SIG-M5 (cell line): ENCODE measurements at places on chromosomes 7 and 10.

DNA sequence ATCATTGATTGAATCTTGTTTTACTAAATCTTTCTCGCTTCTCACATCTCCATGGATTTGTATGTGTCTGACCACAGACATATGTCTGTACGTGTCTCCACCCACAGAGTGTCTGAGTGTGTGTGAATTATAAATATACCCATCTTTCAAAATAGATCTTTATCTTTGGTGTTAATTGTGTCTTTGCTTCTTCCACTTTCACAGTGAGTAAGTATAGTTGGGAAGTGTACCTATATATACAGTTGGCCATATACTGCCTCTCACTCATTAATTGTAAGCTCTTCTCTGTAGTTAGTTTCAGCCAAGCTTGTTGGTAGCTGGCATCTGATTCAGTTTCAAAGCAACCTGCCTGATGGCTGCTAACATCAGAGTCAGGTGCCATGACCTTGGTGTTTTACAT is 18.4 kb downstream of the EEPD1 start:
- DNase-seq: peak; percentile 57

DNA sequence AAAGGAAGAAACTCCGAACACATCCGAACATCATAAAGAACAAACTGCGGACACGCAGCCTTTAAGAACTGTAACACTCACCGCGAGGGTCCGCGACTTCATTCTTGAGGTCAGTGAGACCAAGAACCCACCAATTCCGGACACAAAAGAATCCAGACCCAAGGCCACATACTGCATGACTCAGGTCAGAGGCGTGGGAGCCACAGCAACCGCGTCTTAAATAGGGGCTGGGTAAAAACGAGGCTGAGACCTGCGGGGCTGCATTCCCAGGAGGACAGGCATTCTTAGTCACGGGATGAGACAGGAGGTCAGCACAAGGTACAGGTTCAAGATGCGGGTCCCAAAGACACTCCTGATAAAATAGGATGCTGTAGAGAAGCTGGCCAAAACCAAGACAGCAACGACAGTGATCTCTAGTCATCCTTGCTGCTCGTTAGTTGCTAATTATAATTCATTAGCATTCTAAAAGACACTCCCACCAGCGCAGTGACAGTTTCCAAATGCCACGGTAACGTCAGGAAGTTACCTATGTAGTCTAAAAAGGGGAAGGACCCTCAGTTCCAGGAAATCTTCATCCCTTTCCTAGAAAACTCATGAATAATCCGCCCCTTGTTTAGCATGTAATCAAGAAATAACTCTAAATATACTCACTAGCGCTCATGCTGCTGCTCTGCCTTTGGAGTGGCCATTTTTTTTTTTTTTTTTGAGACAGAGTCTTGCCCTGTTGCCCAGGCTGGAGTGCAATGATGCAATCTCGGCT is 19.3 kb downstream of the AP5Z1 start:
- DNase-seq: no peak

- no peak for DNase-seq
Observed at GRCh38 chr10:3681642-3682554, 103.1 kb downstream of the KLF6 start.

DNA sequence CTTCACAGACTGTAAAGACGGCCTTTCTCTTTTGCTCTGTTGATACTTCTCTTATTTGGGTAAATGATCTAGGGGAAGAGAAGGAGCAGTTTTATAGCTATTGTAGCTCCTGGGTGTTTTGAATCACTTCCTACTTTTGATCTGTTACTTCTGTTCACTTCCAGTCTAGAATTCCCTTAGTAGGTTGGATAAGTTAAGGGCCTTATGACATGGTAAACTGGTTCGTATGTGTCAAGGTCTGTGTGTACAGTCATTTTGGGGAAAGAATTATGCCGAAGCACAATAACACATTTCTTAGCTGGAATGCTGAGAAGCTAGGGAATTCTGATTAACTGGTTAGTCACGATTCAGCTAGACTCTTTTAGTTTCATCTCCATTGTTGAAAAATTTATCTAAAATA is 8.1 kb downstream of the DENND10 start:
- no peak for DNase-seq

- no peak for DNase-seq
Observed at GRCh38 chr10:15856328-15857015, 3.8 kb downstream of the MINDY3 start.

- no peak for DNase-seq
Observed at GRCh38 chr10:119394657-119395279, 147.8 kb downstream of the RGS10 start.

- DNase-seq: no peak
Observed at GRCh38 chr7:4093483-4093882, 588.6 kb upstream of the FOXK1 start.

GRCh38 chr10:5960070-5960972 is 17.0 kb downstream of the IL15RA start:
- DNase-seq: no peak

DNA sequence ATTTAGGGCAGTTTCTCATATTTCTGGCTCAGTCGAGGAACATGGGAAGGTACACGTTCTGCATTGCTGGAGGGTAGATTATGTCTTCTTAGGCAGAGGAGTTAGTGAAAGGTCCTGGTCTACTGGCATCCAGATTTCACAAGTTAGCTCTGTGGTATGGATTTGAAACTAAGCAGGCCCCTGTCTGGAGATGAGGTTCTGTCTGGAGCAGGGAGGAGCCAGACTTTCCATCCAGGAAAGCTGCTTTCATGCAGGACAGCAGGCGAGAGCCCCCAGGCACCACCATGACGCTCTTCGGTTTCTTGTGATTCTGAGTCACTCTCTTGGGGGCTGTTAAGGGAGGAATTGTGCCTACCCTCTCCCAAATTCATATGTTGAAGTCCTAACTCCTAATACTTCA is 184.3 kb downstream of the KIAA1217 start:
- DNase-seq: no peak

DNA sequence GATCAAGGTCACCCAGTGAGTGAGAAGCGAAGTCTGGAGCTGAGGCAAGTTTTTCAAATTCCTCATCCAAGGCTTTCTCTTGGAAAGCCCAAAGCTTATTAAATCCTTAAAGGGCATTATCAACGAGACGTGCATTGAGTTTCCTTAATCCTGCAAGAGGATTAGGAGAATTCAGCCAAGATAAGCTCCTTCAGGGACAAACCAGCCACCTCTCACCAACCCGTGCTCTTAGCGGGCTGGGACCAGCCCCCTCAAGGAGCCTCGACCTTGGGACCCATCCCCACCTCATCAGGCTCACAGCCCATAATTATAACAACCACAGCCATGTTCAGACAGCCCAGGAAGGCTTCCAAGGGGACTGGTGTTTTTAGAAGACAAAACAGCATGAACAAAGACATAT is 12.0 kb upstream of the SLC29A4 start:
- no peak for DNase-seq

DNA sequence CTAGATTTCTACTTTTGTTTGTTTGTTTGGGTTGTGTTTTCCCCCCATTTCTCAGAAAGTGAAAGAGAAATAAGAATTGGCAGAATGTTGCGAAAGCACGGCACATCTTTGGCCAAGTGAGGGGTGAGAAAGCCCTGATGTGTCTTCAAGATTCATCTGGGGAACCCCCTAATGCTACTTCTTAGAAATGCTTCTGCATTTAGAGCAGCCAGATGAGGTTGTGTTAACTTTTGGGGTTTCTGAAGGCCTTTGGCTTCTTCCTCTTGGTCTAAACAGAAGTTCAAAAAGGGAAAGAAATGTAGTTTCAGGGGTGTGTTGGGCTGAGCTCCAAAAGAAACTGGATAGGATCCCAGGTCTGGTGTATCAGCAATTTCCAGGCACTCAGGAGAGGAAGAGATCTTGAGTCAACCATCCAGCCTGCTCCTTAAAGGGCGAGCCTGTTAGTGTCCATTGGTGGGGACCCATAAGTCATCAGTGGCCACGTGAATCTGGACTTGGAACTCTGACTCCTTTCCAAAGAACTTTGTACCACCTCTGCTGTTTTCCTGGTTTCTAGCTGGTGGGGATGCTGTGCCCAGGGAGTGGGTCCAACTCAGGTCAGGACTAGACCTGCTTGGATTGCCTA is 6.5 kb downstream of the DUSP5 start:
- no peak for DNase-seq

GRCh38 chr7:79454361-79454960 is 994 bp upstream of the MAGI2 start:
- DNase-seq: no peak

- no peak for DNase-seq
Observed at GRCh38 chr7:112069879-112070321, 136.3 kb downstream of the DOCK4 start.

DNA sequence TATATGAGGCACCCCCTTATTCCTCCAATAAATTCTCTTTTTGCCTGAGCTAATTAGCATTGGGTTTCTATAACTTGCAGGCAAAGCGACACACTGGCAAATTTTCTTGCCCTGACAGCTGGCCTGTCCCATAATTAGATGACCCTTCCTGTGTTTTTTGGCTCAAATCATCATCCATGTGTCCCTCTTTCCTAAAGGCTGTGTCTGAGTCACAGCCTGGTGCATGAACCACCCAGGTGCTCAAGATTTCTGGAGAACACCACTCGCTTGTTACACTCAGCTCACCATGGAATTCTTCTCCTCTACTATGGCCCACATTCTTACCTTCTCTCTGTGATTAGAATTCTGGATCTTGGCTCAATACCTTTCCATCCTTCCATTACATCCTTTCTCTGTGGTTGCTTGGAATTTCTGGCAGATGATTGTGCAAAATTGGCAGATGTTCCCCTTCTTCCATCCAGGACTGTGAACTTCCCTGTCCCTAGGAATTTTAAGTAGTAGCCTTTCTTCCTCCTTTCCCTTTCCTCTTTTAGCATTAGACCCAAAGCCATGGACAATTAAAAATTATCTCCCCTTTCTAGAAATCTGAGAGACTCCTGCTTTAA is 116.0 kb upstream of the ANKRD1 start:
- DNase-seq: no peak

- DNase-seq: no peak
Observed at GRCh38 chr10:64312876-64313275, 791.7 kb downstream of the REEP3 start.

DNA sequence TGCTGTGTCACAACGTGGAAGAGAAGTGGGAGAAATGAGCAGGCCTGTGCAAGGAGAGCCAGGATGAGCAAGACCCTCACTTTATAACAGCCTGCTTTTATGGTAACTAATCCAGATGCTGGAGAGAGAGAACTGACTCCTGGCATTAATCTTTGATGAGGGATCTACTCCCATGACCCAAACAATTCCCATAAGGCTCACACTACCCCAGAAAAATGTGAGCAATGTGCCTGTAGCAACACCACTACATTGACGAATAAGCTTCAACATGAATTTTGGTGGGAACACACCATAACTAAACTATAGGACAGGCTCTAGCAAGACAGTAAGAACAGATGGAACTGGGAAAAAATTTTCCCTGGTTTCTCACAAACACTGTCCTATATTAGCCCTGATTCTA is 173.6 kb upstream of the PRSS58 start:
- DNase-seq: no peak

DNA sequence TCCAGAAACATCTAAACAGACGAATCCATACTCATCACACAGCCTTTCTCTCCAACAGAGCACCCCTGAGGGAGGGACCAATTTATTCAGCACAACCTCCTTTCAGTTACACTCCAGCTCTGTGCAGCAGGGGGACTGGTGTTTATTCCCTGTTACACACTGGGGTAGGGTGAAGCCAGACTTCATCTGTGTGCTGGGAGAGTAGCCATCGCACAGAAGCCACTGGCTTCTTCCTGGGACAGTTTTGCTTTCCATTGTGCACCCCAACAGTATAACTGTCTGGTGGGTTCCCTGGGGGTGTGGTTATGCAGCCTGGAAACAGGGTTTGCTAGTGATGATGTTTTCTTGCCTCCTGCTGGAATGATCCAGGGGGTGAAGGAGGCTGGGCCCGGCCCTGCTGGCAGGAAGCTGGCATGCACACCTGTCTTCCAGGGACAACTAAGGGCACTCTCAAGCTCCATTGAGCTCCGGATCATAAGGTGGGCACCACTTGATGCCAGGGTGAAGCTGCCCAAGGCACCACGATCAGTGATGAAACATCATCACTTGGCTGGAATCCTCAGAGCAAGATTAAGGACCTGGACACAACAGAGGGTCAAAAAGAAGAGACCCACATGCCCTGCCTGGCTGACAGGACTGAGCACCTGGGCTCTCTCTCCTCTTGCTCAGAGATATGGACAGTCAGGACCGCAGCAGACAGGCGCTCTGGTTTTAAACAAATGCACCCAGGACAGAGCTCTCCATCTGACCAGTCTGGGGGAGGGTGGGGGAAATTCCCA is 293.2 kb downstream of the GRID1 start:
- no peak for DNase-seq

DNA sequence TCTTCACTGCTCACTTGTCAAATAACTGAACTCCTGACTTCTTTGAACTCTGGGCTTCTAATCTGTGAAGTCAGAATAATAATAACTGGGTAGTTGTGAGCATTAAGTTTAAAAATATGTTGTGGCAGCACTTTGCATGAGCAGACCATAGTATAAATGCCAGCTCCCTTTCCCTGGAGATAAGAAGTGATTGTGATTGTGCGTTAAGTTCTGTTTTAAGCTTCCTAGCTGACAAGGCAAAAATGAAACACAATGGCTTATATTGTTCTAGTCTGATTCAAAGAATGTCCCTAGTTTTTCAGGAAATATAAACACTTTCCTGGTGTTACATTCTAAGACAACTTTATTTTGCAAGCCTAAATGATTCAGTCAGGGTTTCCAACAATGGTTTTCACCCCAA is 61.8 kb downstream of the PTPRE start:
- no peak for DNase-seq

DNA sequence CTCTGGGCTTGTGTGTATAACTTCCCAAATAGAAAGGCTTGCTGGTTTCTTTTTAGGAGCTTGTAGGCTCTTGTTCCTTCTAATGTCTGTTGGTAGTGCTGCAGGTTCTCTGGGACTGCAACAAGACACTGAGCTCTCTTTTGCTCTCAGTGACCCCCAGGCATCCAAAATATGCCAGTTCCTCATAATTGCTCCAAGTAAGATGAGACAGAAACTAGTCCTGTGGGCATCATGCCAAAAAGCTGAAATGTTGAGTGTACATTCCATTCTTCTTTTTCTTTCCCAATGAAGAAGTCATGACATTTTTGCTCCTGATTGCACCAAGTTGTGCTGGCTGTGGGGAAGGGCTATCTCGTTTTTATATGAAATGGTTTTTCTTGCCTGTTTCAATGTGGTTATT is 7.1 kb upstream of the BTBD16 start:
- no peak for DNase-seq

DNA sequence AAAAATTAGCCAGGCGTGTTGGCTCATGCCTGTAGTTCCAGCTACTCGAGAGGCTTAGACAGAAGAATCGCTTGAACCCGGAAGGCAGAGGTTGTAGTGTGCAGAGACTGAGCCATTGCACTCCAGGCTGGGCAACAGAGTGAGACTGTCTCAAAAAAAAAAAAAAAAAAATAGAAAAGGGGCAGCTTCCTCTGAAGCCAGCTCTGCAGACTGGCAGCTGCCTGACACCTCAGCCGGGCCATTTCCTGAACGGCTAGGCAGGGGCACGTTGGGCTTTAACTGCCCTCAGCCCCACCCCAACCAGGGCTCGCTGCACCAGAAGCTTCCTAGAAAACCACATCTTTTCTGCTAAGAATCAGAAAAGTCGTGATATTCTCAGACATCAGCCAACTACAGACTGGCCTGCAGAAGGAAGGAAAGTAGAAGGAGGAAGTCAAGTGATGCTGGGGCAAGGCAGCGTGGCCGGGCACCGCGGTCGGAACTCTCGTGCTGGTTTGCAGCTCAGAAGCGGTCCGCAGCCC is 38.0 kb downstream of the PRKAG2 start:
- peak; percentile 69 for DNase-seq

GRCh38 chr7:95493844-95494243 is 8.1 kb downstream of the ASB4 start:
- DNase-seq: no peak

GRCh38 chr7:90752051-90752450 is 155.9 kb downstream of the CDK14 start:
- DNase-seq: no peak
